ENCODE measurements at places on chromosomes 3 and 15. TPM values are rescaled to one million over a fixed set of nuclear protein-coding genes. Genes with fewer than 3 reads are reported as not detected.

The UROC1 gene
- not detected for total RNA-seq

The MAGI1 gene
- 30.3 TPM for total RNA-seq

The HYAL1 gene
- 32.3 TPM for total RNA-seq

The RHOV gene
- not detected for total RNA-seq

The C3orf80 gene
- 0.95 TPM for total RNA-seq

The EFCC1 gene
- 6.3 TPM for total RNA-seq

The ZIC4 gene
- not detected for total RNA-seq

The DPPA2 gene
- total RNA-seq: not detected

The AGBL1 gene
- not detected for total RNA-seq

The BFSP2 gene
- not detected for total RNA-seq

The IQCH gene
- 1.6 TPM for total RNA-seq

The GHSR gene
- total RNA-seq: not detected

The CD200 gene
- 59.1 TPM for total RNA-seq

The FILIP1L gene
- total RNA-seq: 43.2 TPM

The DLG1 gene
- total RNA-seq: 64.9 TPM

The FOXB1 gene
- not detected for total RNA-seq

The EOGT gene
- 26.1 TPM for total RNA-seq

The ACTC1 gene
- 0.38 TPM for total RNA-seq

The ROPN1B gene
- not detected for total RNA-seq

The OR5K1 gene
- total RNA-seq: not detected

The PRR20G gene
- not detected for total RNA-seq

The DNAH12 gene
- 0.31 TPM for total RNA-seq

The MINAR1 gene
- total RNA-seq: 0.38 TPM

The HEG1 gene
- 238 TPM for total RNA-seq

The TEX55 gene
- total RNA-seq: not detected

The AQP9 gene
- 12.2 TPM for total RNA-seq

The TBC1D5 gene
- total RNA-seq: 76.7 TPM

The PLAAT1 gene
- not detected for total RNA-seq

The GOLGA6B gene
- not detected for total RNA-seq

The DBR1 gene
- 13.1 TPM for total RNA-seq

The ZCWPW2 gene
- total RNA-seq: 0.74 TPM

The CELSR3 gene
- 2.2 TPM for total RNA-seq

The CCR3 gene
- 0.37 TPM for total RNA-seq

The NRROS gene
- 18.2 TPM for total RNA-seq

The ZNF148 gene
- 25.2 TPM for total RNA-seq

The PLA2G4E gene
- total RNA-seq: not detected

The P2RY14 gene
- 7.1 TPM for total RNA-seq

The ACKR4 gene
- total RNA-seq: 2.8 TPM

The TRIM42 gene
- total RNA-seq: not detected

The ATP10A gene
- 14.1 TPM for total RNA-seq

The CYP1A2 gene
- total RNA-seq: not detected

The ZWILCH gene
- total RNA-seq: 2.8 TPM

The SOX14 gene
- not detected for total RNA-seq

The DNASE1L3 gene
- total RNA-seq: 1.1 TPM

The GPR62 gene
- 0.37 TPM for total RNA-seq

The CELF6 gene
- total RNA-seq: 1.3 TPM

The ALDH1A2 gene
- 29.4 TPM for total RNA-seq

The EPHA6 gene
- not detected for total RNA-seq

The NR2F2 gene
- 41.8 TPM for total RNA-seq

The GPR27 gene
- 0.19 TPM for total RNA-seq

The PRKAR2A gene
- total RNA-seq: 35.1 TPM

The PLD1 gene
- 9.7 TPM for total RNA-seq

The SPINK8 gene
- not detected for total RNA-seq
